ENCODE measurements at places on chromosomes 16 and 17.

- no peak for DNase-seq
These were observed 3.8 kb upstream of the STAT5B start for GRCh38 chr17:42279776-42280630.

DNA sequence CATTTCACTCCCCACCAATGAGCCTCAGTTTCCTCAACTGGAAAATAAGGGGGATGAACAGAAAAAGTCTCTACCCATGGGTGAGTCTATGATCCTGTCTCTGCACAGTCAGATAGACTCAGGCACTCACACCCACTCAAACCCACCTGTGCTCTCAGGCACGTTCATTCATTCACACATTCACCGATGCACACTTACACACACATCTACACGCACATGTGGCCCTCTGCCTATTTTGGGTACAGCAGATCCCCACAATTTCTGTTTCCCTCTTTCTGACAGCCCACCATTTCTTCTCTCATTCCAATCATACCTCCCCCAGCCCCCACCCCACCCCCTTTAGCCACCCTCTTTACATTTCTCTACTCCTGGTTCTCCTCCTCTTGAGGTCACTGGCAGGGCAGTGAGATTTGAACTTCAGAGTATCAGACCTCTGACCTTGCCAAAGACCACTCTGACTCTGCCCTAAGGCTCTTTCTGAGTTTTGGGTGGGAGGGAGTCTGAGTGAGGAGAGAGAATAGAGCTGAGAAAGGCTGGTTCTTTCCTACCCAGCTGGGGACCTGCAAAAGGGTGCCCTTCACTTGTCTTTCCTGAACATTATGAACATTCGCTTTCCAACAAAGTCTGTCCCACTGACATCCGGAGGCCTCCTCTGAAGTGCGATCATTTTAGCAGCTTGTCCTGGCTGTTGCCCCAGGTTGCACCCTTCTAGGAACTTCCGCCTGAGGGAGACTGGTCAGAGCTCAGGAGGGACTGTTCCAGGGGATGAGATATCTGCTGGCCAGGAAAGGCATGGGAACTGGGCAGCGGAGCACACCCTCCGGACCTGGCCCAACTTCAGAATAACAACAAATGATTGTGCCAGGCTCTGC lies 10.1 kb upstream of the COL1A1 start:
- DNase-seq, result no peak

GRCh38 chr17:65627891-65628643 lies 66.6 kb upstream of the AXIN2 start:
- DNase-seq, result no peak

GRCh38 chr16:10992797-10993196 lies 48.4 kb downstream of the CLEC16A start:
- DNase-seq, result no peak

- DNase-seq, result no peak
These were observed 374.1 kb upstream of the C16orf82 start for GRCh38 chr16:26692658-26693057.
